ENCODE measurements at places on chromosomes 3 and 15.

GRCh38 chr3:177429079-177429478, 231.8 kb upstream of the TBL1XR1 start:
- DNase-seq: no peak

- no peak for DNase-seq
Observed at GRCh38 chr3:23663661-23664186, 142.0 kb upstream of the UBE2E1 start.

- DNase-seq: peak; percentile 13
Observed at GRCh38 chr15:49492830-49493229, 69.8 kb downstream of the FGF7 start.

- peak; percentile 26 for DNase-seq
Observed at GRCh38 chr3:132911741-132912415, 126.3 kb upstream of the TMEM108 start.

DNA sequence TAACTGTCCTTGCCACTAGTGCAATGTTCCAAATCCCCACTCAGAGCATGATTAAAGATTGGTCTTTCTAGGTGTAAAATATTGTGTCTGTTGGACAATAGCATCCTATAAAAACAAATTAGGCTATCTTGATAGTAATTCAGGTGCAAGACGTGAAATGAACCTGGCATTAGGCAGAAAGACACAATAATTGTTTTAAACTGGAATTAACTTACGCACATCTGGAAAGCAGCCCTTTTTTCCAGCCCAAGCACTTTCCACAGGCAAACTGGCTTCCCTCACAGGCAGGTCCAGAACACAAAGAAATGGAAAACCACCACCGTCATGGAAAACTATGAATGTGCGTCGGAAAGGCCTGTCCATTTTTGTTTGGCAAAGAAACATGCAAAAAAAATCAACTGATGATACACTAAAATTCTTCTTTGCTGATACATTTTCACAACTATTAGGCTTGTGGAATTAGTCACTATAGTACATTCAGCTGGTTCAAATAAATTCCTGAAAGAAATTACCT, 474.7 kb upstream of the IL12A start:
- no peak for DNase-seq

DNA sequence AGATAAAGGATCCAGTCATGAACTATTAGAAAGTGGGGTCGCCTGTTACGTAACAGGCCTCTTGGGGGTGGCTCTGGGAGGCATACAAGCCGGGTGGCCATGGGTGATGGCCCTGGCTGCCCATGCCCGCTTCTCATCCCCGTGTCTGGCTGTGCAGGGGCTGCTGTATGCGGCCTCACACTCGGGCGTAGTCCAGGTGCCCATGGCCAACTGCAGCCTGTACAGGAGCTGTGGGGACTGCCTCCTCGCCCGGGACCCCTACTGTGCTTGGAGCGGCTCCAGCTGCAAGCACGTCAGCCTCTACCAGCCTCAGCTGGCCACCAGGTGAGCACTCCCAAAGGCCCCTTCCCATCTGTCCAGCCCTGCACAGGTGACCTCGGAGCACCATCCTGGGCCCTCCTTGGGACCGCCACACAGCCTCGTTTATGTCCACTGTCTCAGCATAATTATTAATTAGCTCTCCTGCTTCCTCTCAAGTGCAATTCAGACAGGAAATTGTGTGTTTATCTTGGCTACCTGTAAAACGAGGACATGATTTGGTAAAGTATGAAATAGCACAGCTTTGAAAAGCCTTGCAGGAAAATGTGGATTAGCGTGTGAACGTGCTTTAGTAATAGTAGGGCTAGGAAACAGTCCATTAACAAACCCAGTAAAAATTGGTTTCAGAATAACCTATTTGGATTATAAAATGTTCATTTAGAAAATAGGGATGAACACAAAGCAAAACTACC, 8.1 kb downstream of the CIB1 start:
- no peak for DNase-seq

DNA sequence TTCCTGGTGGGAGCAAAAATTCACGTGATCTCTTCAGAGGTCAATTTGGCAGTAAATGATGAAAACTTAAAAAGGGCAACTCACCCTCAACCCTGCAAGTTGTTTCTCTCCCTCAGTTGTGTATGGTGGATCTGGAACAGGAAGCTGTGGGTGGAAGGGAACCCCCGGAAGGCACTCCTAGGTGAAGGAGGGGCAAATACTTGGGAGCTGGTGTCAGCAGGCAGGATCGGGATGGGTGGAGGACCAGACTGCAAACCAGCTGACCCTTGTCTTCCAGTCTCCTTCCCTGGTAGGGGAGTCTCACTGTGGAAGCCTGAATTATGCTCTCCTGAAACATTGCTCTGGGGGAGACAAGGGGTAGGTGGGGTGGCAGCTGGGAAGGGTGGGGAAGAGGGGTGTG, 33.5 kb downstream of the PRR23E start:
- DNase-seq: peak; percentile 88

- no peak for DNase-seq
Observed at GRCh38 chr3:145943952-145944351, 217.0 kb downstream of the PLOD2 start.

- DNase-seq: peak; percentile 69
Observed at GRCh38 chr3:50418850-50419249, 59.5 kb upstream of the TMEM115 start.

DNA sequence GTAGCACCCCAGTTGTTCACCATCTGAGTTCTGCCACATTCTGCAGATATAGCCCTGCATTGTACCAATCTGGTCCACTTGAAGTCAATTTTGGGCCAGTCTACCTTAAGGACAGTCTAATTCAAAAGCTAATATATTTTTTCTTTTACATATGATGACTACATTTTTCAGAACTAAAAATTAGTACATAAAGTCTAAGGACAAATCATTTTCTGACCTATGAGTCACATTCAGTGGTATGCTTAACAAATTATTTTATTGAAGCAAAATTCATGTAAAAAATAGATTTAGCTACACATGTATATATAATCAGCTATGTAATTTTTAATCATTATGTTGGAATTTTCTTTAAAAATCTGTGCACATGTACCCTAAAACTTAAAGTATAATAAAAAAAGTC, 52.1 kb upstream of the IL12A start:
- DNase-seq: no peak

Measured in HT1080 (cell line).